ENCODE measurements at places on chromosomes 2 and 18.
A peak's percentile ranks its signal among the peaks of the same experiment; 100 is the strongest.

DNA sequence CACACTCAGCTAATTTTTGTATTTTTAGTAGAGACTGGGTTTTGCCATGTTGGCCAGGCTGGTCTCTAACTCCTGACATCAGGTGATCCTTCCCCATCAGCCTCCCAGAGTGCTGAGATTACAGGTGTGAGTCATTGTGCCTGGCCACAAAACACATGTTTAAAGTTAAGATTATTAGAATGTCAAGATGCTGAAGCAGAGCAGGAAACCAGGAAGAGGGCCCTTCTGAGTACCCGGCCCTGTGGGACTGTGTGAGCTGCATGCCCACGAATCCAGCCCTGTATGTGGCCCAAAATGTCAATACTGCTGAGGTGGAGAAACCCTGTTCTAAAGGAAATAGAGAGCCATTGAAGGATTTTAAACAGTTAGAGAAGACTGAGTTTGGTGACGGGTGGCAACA is 31.0 kb upstream of the REV1 start:
- no peak for DNase-seq

DNA sequence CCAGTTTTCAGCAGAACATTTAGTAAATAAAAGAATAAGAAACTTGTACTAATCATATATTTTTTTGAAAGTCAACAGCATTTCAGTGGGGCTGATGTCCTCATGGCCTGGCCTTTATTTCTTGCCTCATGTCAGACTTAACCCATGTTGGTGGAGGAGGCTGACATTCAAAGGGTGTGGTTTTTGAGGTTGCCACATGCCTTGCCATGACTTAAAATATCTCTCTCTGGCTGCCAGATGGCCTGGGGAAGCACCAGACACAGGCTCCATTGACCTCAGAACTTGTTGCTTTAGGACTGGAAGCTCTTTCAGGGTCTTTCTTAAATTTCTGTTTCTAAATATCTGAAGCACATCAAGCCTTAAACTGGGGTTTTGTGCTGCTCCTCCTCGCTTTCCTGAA is 32.5 kb upstream of the CD28 start:
- no peak for DNase-seq

DNA sequence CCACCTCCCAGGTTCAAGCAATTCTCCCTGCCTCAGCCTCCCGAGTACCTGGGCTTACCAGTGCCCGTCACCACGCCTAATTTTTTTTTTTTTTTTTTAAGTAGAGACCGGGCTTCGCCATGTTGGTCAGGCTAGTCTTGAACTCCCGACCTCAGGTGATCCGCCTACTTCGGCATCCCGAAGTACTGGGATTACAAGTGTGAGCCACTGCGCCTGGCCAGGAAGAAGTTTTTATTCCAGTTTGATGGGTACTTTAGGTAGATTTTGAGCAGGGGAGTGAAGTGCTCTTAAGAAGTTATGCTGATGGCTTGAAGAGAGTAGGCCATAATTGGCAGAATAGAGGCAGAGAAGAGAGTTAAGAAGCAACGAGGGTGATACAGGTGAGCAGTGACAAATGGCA is 25.3 kb downstream of the FZD5 start:
- no peak for DNase-seq

DNA sequence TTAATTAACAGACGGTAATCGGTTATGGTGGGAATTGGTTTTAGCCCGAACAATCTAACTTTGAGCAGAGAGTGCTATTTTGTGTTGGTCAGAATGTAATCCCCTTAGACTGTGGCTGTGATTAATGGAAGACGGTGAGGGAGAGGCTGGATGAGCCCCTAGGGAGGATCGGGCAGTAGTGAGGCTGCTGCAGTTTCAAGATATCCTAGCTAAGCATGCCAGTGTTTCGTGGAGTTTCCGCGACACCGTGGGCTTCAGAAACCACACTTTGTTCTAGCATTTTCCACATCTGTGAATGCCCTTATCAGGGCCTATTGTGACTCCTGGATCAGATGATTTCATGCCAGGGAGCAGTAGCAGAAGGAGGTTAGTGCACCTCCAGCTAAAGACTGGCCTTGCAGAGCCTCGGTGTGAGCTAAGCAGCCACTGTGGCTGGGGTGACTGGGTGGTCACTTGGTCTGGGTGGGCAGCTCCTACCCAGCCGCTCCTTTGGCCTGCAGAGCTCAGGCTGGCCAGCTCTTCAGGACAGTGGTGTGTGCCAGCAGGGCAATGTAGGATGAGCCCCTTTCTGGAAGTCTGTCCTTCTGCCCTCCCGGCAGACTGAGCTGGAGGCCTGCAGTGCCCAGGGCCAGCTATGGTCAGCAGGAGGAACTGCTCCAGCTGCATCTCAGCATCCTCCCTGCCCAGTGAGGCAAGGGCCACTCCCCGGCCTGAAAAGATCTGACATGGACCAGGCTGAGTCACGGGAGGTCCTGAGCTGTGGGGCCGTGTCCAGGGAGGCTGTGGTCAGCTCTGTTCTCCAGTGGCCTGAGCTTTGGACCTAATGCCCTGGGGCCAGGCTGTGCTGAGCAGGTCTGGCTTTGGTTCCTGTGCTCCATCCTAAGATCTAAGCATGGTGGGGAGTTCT is 142.6 kb upstream of the GPC1 start:
- peak; percentile 58 for DNase-seq

DNA sequence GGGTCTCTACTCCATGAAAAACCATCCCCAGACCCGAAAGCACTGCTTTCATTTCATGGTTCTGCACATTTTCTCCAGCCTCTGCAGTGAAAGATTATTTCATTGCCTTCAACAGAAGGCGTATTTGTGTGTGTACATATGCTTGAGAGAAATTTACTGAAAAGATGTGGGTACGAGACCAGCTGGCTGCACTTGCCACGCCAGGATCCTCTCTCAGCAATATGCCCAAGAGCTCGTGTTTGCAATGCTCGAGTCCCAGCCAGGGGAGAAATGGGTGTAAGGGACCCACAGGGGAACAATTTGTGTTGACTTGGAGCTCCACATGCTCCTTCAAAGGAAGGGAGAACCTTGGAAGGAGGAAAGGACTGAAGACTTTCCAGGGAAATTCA is 37.3 kb downstream of the TMEM177 start:
- peak; percentile 2 for DNase-seq

Data from activated effector memory CD4-positive, alpha-beta T cell treated with anti-CD3 and anti-CD28 coated beads, Interleukin-2, amount 50 U/mL, for 16 hours (primary cell).